Liver (tissue), 10 donors: ENCODE measurements at places on chromosomes 3 and 15. TPM values are rescaled to one million over a fixed set of nuclear protein-coding genes. Genes with fewer than 3 reads are reported as not detected.

RTP4 gene
- 1.8 TPM for total RNA-seq

TGFBR2 gene
- total RNA-seq = 61.2 TPM

DLG1 gene
- 51.2 TPM for total RNA-seq

TTLL13 gene
- 0.08 TPM for total RNA-seq

CCDC33 gene
- not detected for total RNA-seq

TMEM207 gene
- total RNA-seq = not detected

IL5RA gene
- 0.56 TPM for total RNA-seq

PIGZ gene
- 1.4 TPM for total RNA-seq

EPB42 gene
- 247 TPM for total RNA-seq

DISP2 gene
- total RNA-seq = under 0.01 TPM

BUB1B gene
- total RNA-seq = 31.1 TPM

PLD1 gene
- total RNA-seq = 31.5 TPM

PLA2G4E gene
- total RNA-seq = not detected

SERINC4 gene
- total RNA-seq = not detected

SMCO1 gene
- 0.05 TPM for total RNA-seq

CCNL1 gene
- 83.7 TPM for total RNA-seq

CRABP1 gene
- total RNA-seq = not detected

ZDHHC19 gene
- 0.42 TPM for total RNA-seq

CCR9 gene
- total RNA-seq = 0.28 TPM

DNA sequence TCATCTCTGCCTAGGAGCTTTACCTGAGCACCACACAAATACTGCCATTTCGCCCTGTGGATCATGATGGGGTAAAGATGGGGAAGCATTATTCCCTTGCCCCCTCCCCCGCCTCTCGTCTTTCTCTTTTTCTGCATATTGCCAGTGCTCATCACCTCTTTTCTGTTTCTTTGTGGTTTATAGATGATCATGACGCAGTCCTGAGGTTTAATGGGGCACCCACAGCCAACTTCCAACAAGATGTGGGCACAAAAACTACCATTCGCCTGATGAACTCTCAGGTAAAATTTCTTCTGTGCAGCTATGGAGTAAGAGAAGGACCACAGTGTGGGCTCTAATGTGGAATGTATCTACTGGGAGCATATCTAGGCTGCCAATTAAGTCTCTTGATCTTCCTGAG lies 88.2 kb downstream of the RPL39L start:
- DNase-seq = no peak

DNA sequence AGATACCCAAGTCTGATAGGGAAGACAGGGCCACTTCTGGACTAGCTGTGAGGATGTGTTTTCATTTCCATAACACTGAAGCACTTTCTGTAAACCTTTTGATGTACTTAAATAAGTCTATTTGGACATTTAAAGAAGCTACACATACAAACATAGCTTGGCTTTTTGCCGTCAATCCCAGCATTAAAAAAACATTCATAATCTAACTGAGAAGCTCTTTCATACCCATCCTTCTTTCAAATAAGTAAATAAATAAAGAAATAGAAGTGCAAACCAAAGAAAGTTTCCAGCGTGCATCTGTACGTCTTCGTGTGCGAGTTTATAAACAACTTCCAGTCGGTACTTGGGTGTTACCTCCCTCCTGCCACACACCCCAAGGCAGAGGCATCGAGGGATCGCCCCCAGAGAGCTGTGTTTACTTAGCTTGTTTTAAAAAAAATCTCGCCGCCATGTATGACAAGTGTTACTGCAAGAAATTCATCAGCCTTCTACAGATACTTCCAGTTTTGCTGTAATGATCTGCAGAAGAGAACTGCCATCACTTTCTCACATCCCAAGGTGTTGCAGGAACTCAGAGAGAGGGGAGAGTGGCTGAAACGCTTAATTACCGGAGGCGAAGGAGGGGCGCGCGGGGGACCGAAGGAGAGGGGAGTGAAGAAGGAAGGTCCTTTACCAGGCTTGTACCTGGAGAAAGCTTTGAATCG lies 9.0 kb upstream of the MEIS2 start:
- DNase-seq = no peak

GRCh38 chr15:58535894-58536293 lies 104.1 kb downstream of the LIPC start:
- no peak for DNase-seq

DNA sequence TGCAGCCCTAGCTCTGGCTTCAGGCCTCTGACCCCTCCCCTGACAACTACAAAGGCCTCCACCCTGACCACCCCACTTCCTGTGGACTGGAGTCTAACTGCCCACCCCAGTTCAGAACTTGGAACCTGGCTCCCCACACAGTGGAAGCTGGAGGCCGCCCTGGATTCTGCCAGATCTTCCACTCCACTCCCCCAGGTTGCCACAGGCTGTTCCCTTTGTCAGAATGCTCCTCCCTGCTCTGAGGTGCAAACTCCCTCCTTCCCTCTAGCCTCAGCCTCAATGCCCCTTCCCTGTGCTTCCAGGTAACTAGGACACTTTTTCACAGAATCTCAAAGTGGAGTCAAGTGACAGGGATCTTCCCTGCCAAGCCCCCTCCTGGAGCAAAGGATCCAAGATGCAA lies 62.8 kb upstream of the TMEM115 start:
- DNase-seq = no peak

GRCh38 chr3:71559578-71560162 lies 23.9 kb downstream of the FOXP1 start:
- DNase-seq = no peak

GRCh38 chr3:188007897-188008296 lies 146.1 kb upstream of the LPP start:
- DNase-seq = no peak

- DNase-seq = no peak
Observed at GRCh38 chr3:160981217-160981938, 123.8 kb downstream of the B3GALNT1 start.

GRCh38 chr3:53645754-53646153 lies 151.3 kb downstream of the CACNA1D start:
- DNase-seq = no peak

DNA sequence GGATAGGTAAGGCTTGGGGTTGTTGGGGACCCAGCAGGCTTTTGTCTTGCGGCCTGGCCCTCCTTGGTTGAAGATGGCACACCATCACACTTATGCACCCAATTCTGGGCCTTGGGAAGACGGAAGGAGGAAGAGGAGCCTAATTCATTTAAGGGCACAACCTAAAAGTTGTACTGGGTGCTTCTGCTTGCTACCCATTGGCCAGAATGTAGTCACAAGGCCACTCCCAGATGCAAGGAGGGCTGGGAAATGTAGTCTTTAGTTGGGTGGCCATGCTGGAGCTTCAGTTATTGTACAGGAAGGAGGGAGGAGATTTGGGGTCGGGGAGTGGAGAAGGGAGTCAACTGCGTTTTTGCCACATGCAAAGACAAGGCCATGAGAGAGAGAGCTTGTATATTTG lies 109.2 kb downstream of the TMEM266 start:
- no peak for DNase-seq

GRCh38 chr3:14246414-14246813 lies 67.8 kb downstream of the LSM3 start:
- DNase-seq = no peak

- DNase-seq = no peak
Observed at GRCh38 chr3:119468041-119468440, 722 bp upstream of the POGLUT1 start.

DNA sequence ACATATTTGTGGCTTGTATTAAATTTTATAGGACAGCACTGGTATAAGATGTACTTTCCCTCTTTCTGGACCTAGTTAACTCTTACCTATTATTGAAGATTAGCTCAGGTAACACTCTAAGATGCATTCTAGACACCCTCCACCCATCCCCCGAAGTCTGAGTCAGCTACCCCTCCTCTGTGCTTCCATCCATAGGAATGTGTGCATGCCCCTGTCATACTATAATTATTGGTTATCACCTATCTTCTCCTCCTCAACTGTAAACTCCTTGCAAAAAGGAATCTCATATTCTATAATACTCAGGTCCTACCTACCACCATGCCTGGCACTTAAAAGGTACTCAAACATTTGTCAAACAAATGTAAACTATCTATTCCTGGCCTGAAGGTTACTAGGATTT lies 3.0 kb downstream of the PEAK1 start:
- DNase-seq = no peak

- peak; percentile 70 for DNase-seq
Observed at GRCh38 chr15:22980189-22981050, at the start of gene CYFIP1. TSS of gene CYFIP1 (minus strand) at chr15:22980368. CDS start at chr15:22947285, 33,083 bp downstream.

- no peak for DNase-seq
Observed at GRCh38 chr3:36924744-36925521, 19.9 kb downstream of the TRANK1 start.

DNA sequence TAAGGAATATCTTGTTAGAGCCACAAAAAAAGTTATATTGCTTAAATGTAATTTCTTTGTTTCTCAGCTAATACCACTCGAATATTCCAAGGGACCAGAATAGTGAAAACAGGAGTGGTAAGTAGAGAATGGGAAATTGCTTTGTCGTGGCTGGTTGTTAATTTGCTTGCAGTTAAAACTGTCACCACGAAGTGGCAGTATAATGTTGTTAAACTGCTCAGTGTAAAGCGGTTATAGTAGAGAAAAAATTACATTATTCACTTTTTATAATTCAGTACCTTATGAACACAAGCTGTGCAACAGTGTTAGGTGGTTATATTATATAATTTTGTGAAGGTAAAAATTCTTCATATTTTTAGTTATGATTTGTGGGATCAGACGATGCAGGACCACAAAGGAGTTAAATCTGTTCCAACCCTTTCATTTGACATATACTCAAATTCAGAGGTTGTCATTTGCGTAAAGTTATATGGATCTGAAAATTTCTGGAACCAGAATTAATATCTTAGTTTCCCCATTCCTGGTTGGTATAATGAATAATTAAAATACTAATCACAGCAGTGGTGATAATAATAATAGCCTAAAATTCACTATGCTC lies 171.8 kb downstream of the FEZF2 start:
- no peak for DNase-seq

DNA sequence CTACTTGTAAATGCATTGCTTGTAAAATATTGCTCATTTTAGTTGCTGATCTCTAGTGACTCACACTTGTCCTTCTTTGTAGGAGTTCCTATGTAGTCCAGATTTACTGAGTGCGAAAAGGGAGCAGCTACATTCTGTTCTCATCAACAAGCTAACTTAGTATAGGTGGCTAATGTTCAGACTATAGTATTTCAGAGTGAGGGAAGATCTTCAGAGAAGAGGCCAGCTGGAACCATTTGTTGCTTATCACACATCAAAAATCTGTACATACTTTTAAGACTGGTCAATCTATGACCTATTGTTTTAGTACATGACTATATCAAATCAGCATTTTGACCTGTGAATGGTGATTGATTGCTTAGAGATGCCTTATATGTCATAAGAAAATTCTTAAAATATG lies 71.3 kb upstream of the THSD4 start:
- DNase-seq = no peak

GRCh38 chr3:150412561-150413231 lies 4.6 kb downstream of the TSC22D2 start:
- no peak for DNase-seq

GRCh38 chr3:127886231-127886955 lies 28.6 kb upstream of the KBTBD12 start:
- DNase-seq = no peak

- no peak for DNase-seq
Observed at GRCh38 chr3:128933922-128934253, 54.5 kb downstream of the ACAD9 start.

DNA sequence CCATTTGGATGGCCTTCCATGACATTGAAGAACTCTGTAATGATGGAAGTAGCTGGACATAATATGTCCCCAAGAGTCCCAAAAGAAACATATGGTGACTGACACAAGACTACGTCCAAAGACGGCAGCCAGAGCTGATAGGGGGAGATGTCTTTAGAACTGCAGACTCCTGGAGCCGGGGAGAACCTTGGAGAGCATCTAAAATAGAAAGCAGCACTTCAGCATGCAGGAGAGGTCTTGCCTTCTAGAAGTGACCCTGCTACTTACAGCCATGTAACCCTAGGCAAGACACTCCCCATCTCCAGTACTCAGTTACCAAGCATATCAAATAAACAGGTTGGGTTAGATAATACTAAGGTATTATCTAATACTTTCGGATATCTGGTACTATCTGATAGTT lies 143.8 kb upstream of the BCL6 start:
- DNase-seq = no peak

- no peak for DNase-seq
Observed at GRCh38 chr3:37506956-37507535, 332.7 kb upstream of the LRRFIP2 start.

GRCh38 chr3:184306341-184306972 lies 7.4 kb downstream of the PSMD2 start:
- DNase-seq = no peak

DNA sequence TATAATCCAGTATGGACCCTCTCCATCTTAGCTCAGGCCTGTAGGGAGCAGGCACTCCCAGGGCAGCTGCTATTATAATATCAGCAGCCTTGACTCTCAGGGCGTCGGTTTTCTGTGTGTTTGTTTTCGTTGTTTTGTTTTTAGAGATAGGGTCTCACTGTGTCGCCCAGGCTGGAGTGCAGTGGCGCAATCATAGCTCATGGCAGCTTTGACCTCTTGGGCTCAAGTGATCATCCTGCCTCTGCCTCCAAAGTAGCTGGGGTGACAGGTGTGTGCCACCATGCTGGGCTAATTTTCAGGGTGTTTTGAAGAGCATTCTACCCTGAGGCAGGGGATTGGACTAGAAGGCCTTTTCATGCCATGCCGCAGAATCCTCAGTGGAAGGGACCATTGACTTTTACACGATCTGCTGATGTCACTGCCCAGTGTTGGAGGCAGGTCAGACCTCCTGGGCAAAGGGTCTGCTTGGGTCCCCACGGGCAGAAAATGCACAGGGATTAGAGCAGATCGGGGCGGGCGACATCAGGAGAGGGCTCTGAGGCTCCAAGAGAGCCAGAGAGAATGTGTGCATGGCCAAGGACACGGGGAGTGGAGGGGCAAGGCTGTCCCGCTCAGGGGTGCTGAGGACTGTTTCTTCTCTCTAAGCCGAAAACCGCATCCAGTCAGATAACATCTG lies 7.8 kb downstream of the MELTF start:
- DNase-seq = no peak

GRCh38 chr3:73685061-73685460 lies 60.3 kb upstream of the PDZRN3 start:
- DNase-seq = no peak

- no peak for DNase-seq
Observed at GRCh38 chr3:62203152-62203551, 170.2 kb downstream of the FEZF2 start.

DNA sequence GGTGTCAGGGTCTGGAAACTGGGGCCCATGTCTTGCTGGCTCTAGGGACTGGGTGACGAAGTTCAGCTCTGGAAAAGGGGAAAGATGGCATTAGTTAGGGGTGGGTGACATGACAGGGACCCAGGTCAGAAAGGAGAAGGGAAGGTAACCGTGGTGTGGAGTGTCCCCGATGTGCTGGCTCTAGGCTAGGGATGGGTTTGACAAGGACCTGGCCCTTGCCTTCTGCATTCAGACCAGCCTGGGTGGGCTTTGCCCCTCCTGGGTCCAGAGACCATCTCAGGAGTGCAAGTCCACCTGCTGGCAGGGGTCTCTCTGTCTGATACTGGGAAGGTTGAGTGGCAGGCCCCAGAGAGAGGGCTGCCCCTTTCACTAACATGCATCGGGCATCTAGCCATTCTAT lies 28.7 kb upstream of the ATP2B2 start:
- DNase-seq = peak; percentile 17
